ENCODE measurements at places on chromosomes 5 and 9.

DNA sequence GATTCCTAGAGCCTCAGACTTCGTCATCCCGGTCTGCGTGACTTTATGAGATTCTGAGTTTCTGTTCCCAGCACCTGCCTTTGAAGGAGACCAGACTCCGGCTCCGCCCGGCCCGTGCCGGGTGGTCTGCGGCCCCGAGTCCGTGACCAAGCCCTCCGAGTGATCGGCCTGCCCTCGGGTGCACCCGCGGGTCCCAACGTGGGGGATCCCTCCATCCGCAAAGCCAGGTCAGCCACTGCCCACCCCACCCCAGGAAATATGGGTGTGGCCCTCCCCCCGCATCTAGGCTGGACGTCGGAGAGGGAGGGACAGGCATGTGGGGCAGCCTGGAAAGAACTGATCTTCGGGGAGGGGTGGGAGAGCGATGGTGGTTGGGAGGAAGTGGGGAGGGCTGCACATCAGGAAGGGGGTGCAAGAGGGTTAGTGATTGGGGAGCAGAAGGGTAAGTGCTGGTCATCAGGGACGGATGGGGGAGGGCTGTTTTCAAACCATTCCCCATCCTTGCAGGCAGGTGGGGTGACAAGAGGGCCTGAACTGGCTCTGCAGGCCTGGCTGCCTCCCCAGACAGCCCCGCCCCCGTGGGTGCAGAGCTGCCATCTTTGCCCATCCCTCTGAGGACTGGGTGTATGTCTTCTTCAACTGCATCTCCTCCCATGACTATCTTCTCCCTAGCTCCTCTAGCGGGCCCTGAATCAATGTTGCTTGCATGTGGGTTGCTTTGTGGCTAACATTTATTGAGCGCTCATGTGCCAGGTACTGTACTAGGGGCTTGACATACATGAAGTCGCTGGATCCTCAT lies 747 bp downstream of the LRSAM1 start:
- peaks cover 50% of the 10 kb centered on the region for H3K36me3 ChIP-seq
- peak overlapping the region; percentile 76 for H3K4me3 ChIP-seq
- peak; percentile 80 for DNase-seq
- H3K27me3 ChIP-seq = no peaks in the 10 kb centered on the region
- H3K4me1 ChIP-seq = peaks cover 14% of the 10 kb centered on the region

DNA sequence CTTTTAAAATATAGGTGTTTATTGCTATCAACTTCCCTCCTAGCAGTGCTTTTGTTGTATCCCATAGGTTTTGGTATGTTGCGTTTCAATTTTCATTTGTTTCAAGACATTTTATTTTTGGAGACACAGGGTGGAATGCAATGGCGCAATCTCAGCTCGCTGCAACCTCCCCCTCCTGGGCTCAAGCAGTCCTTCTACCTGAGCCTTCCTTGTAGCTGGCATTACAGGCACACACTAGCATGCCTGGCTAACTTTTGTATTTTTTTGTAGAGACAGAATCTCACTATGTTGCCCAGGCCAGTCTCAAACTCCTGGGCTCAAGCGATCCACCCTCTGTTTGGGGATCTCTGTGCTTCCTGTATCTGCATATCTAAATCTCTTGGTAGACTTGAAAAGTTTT lies 35.4 kb upstream of the CCDC180 start:
- no peaks in the 10 kb centered on the region for H3K27me3 ChIP-seq
- no peak for DNase-seq
- H3K4me1 ChIP-seq = peaks cover 3% of the 10 kb centered on the region
- no peak overlapping the region for H3K4me3 ChIP-seq
- no peak overlapping the region for H3K27ac ChIP-seq

DNA sequence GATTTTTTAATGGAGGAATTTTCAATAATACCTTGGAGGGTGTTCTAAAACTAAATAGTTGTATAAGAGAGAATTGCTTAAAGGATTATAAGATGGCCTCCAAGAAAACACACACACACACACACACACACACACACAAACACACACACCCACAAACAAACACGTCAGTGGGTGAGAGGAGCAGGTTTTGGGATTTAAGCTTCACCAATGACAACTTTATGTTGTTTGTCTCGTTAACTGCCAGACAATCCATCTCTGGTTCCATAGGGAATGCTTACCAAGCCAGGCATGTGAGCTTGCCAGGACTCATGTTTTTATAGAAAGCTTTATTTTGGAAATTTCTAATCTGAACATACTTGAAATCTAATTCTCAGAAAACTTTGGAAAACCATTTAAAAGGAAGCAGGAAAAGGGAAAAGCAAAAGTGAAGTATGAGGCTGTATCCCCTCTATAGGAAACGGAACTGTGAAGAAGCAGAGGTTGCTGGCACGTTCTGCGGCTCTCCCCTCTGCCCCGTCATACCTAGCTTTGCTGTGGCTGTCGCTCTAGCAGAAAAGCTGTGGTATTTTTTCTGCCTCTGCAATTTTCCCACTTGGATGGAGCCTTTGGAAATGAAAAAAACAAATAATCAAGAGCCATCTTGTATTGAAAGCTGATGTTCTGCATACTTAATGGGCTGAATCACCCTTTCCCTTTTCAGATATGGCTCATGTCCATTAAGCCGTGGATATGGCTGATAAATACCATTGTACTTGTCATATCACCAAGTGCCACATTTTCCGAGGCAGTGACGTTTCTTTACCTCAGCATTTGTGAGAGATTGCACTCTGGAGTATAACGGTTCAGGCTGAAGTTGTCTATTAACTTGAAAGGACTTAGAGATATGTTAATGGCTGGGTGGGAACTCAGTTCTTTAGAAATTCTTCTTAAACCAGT lies 112.7 kb downstream of the NTRK2 start:
- peaks cover 44% of the 10 kb centered on the region for H3K27me3 ChIP-seq
- no peaks in the 10 kb centered on the region for H3K4me1 ChIP-seq
- no peaks in the 10 kb centered on the region for H3K36me3 ChIP-seq
- DNase-seq = no peak
- H3K4me3 ChIP-seq = no peak overlapping the region

- peaks cover 1% of the 10 kb centered on the region for H3K4me1 ChIP-seq
- DNase-seq = no peak
- H3K27ac ChIP-seq = no peak overlapping the region
- no peaks in the 10 kb centered on the region for H3K36me3 ChIP-seq
- no peak overlapping the region for H3K4me3 ChIP-seq
- H3K27me3 ChIP-seq = peaks cover 65% of the 10 kb centered on the region
Measured at GRCh38 chr9:89647366-89648128, 42.7 kb downstream of the GADD45G start.

DNA sequence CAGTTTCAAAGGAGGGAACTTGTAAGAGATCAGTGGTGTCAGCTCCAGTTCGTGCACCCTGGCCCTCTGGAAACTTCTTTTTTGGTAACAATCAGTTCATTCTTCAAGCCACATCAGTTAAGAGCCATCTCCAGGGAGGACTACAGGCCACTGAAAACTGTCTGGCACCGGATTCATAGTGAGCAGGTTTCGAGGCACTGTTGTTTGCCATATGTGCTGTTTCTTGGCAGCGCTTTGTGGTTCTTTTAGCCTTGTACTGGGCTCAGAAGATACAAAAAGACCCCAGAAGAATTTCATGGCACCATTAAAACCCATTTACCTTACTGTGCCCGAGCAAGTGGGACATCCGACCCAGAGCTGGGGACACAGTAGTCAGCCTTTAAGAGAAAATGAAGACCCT lies 68.5 kb downstream of the OTULIN start:
- no peak overlapping the region for H3K4me3 ChIP-seq
- peaks cover 11% of the 10 kb centered on the region for H3K36me3 ChIP-seq
- no peak overlapping the region for H3K27ac ChIP-seq
- H3K27me3 ChIP-seq = no peaks in the 10 kb centered on the region
- no peaks in the 10 kb centered on the region for H3K4me1 ChIP-seq
- no peak for DNase-seq
